Small intestine (tissue), 16 donors: ENCODE measurements at places on chromosomes 5 and 9. TPM values are rescaled to one million over a fixed set of nuclear protein-coding genes. Genes with fewer than 3 reads are reported as not detected.

The LHX3 gene
- polyA plus RNA-seq = not detected

The SLIT3 gene
- 0.27 TPM for polyA plus RNA-seq

The ARSI gene
- 0.40 TPM for polyA plus RNA-seq

The DMRT3 gene
- polyA plus RNA-seq = not detected

The PCDHGC5 gene
- polyA plus RNA-seq = 0.18 TPM

The RAPGEF6 gene
- 3.3 TPM for polyA plus RNA-seq

- no peak overlapping the region for H3K27ac ChIP-seq
- no peaks in the 10 kb centered on the region for H3K36me3 ChIP-seq
- DNase-seq = no peak
- no peaks in the 10 kb centered on the region for H3K4me1 ChIP-seq
Measured at GRCh38 chr5:150317048-150318003, 14.6 kb upstream of the ARSI start.

DNA sequence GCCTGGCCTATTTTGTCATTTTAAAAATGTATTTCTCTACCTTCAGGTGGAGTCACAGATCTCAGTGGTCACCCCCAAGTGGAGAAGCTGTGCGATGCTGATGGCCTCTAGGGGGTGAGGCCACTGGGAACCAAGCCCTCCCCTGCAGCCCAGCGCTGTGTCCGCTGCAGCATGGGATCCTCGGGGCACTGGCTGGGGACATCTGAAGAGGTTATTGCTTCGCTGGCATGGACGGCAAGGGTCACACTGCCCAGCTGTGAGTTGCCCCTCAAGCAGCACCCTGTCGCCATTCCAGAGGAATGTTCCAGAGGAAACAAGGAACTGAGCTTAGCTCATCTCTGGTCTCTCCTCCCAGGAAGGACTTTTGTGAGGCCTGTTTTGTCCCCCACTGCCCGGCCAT, 119.6 kb upstream of the S1PR3 start:
- H3K27ac ChIP-seq = no peak overlapping the region
- H3K27me3 ChIP-seq = no peaks in the 10 kb centered on the region
- H3K4me1 ChIP-seq = no peaks in the 10 kb centered on the region
- H3K36me3 ChIP-seq = no peaks in the 10 kb centered on the region
- no peak overlapping the region for H3K4me3 ChIP-seq

DNA sequence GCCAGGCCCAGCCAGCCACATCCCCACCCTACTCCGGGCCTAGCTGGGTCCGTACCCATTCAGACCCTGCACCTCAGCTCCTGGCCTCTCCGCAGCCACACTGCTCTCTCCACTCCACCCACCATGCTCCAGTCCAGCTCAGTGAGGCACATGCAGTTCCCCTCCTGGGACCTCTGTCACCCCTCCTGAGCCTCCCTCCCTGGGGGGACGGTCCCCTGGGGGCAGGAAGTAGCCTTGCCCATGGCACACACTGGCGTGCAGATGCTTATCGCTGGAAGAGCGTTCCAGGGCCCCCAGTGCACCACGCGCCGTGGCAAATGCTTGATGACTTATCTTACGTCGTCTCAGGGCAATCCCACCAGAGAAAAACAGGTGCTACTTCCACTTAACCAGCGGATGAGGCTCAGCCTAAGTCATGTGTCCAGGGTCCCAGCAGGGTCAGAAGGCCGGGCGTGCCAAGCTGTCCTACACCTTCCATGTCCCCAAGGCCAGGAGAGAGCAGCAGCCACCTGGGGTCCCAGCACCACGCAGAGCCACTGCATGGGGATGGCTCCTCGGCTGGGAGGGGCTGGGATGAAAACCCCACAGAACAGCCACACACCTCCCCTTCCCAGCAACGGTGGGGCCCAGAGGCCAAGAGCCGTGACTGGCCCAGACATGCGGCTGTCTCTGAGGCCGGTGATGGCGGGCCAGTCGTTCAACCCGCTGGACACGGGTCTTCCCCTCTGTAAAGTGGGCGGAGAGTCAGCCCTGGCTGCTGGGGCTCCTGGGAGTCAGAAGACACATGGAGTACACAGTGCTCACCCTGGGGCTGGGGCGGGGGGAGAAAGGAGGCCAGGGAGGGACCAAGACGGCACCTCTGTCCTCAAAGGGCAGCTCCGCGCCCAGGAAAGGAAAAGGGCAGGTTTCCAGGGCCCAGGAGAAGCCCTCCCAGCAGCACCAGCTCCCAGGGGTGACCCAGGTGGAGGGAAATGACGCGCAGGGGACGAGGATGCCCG, 2.6 kb upstream of the CCDC187 start:
- no peaks in the 10 kb centered on the region for H3K36me3 ChIP-seq
- peaks cover 4% of the 10 kb centered on the region for H3K27me3 ChIP-seq
- no peak for DNase-seq

DNA sequence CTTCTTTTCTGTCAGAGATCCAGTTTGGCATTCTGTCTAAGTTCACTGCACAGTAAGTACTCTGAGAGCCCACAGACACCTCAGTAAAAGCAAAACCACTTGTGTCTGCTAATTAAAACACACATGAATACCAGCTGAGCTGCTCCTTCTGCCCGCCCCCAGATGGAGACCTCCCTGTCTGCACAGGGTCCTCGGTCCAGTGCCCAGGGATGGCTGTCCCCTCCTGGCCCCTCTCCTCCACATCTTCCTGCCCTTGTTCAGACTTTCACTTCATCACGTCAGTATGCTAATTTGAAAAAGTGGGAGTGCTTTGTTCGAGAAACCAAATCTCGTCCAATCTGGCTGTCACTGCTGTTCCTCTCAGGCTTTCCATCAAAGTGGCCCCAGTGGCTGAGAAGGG, 43.5 kb downstream of the LIX1 start:
- H3K27ac ChIP-seq = no peak overlapping the region
- no peaks in the 10 kb centered on the region for H3K27me3 ChIP-seq
- no peak overlapping the region for H3K4me3 ChIP-seq
- H3K36me3 ChIP-seq = no peaks in the 10 kb centered on the region

GRCh38 chr9:98552331-98552730, 156.4 kb downstream of the GABBR2 start:
- no peaks in the 10 kb centered on the region for H3K36me3 ChIP-seq
- no peak overlapping the region for H3K27ac ChIP-seq
- no peaks in the 10 kb centered on the region for H3K4me1 ChIP-seq
- peaks cover 2% of the 10 kb centered on the region for H3K27me3 ChIP-seq

GRCh38 chr9:95124582-95125367, 192.7 kb downstream of the FANCC start:
- H3K27me3 ChIP-seq = no peaks in the 10 kb centered on the region
- no peaks in the 10 kb centered on the region for H3K4me1 ChIP-seq
- no peak for DNase-seq
- no peak overlapping the region for H3K27ac ChIP-seq
- H3K36me3 ChIP-seq = peaks cover 2% of the 10 kb centered on the region

- H3K27me3 ChIP-seq = no peaks in the 10 kb centered on the region
- H3K4me1 ChIP-seq = peaks cover 4% of the 10 kb centered on the region
- no peak for DNase-seq
- H3K27ac ChIP-seq = no peak overlapping the region
- H3K4me3 ChIP-seq = no peak overlapping the region
Measured at GRCh38 chr9:131266266-131267229, 9.8 kb downstream of the FAM78A start.

DNA sequence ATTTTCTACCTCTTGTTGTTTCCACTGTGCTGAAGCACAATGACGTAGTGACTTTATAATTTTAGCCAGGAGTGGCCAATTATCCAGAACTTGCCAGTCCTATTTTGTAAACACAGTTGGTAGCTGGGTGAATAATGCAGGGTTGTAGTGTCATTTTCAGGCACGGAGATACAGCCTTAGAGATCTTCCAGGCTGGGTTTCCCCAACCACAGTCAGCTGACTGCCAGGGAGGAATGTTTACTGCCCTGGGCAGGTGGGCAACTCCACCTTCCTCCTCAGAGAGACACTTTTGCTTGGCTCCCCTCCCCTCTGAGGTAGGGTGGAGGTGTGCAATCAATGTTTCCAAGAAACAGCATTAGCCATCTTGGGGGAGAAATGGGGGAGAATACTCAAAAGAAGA, 228.1 kb upstream of the NR4A3 start:
- no peak overlapping the region for H3K27ac ChIP-seq
- DNase-seq = no peak
- no peak overlapping the region for H3K4me3 ChIP-seq
- no peaks in the 10 kb centered on the region for H3K36me3 ChIP-seq
- H3K27me3 ChIP-seq = no peaks in the 10 kb centered on the region

- no peaks in the 10 kb centered on the region for H3K27me3 ChIP-seq
- H3K4me1 ChIP-seq = no peaks in the 10 kb centered on the region
- no peak for DNase-seq
- no peak overlapping the region for H3K27ac ChIP-seq
Measured at GRCh38 chr5:92864591-92864990, 716.4 kb downstream of the NR2F1-AS1 start.

- peaks cover 7% of the 10 kb centered on the region for H3K4me1 ChIP-seq
- H3K4me3 ChIP-seq = peak overlapping the region; percentile 20
- peak; percentile 90 for DNase-seq
Measured at GRCh38 chr9:70418822-70419555, 4.5 kb upstream of the KLF9 start.

- H3K4me3 ChIP-seq = no peak overlapping the region
- no peaks in the 10 kb centered on the region for H3K4me1 ChIP-seq
- H3K36me3 ChIP-seq = no peaks in the 10 kb centered on the region
- H3K27me3 ChIP-seq = no peaks in the 10 kb centered on the region
- H3K27ac ChIP-seq = no peak overlapping the region
Measured at GRCh38 chr5:42614509-42614908, 142.1 kb upstream of the CCDC152 start.

DNA sequence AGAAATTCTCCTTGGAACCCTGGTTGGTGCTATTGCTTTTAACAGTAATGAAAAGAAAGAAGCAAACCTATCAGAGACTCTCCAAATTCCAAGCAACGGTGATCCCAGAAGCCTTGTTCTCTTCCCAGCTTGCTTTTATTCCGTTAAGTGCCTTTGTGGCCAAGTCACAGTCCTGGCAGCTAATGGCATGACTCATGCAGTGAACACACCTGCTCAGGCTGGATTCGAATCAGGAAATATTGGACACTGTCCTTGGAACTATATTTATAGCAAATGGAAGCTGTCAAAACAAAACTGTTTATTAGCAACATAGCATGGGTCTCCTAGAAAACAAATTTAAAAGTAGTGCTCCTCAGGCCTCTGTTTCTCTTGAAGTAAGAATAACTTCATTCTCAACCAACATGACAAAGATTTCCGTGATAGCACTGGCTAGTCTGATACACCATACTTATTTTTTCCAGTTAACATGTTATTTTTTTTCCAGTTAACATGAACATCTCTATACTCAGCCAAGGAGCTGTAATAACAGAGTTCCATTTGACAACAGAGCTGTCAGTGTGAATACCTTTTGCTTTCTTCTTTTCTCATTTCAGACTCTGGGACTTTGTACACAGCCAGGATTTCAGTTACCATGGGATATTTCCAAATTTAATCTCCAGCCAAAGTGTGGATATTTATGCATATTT, 502.4 kb downstream of the GADD45G start:
- H3K4me1 ChIP-seq = peaks cover 5% of the 10 kb centered on the region
- no peaks in the 10 kb centered on the region for H3K36me3 ChIP-seq
- no peaks in the 10 kb centered on the region for H3K27me3 ChIP-seq
- DNase-seq = peak; percentile 79
- H3K4me3 ChIP-seq = no peak overlapping the region
- H3K27ac ChIP-seq = no peak overlapping the region

DNA sequence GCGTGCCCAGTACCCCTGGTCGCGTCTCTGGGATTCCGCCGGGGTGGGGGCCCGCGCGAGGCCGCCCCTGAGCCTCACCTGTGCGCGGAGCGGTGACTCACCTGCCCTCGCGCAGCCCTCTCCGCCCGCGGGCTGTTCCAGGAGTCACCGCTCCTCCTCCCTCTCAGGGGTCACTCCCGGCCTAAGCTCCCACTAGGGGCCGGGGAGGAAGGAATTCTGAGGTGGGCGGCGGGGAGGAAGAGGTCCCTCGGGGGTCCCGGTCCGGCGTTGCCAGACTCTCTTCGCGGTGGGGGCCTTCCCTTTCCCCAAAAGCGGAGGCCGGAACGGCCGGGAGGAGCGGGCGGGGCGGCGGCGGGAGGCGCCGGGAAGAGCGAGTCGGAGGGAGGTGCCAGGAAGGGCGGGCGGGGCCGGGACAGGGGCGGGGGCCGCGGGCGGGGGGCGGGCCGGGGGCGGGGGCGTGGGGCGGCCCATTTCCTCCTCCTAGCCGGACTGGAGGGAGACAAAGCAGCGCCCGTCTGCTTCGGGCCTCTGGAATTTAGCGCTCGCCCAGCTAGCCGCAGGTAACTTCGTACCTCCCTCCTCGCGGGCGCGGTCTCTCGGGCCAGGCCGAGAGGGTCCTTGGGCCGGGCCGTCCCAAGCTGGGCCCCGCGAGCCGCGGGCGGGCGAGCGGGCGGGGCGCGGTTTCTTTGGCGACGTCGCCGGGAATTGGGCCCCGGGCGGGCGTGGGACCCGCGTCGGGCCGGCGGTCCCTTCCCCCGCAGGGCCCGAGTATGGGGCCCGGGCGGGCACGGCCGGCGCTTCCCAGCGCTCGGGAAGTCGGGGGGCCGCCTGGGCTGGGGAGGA, at the start of gene CTNNA1:
Gene CTNNA1 (plus strand): TSS at position 475 of the 843 bp plus-strand sequence. CDS start 28,500 bp downstream, outside the sequence.
- peak; percentile 95 for DNase-seq
- peak within 1 kb of the TSS; percentile 96 for H3K27ac ChIP-seq
- H3K27me3 ChIP-seq = no peaks in the 10 kb centered on the region
- peak within 1 kb of the TSS; percentile 98 for H3K4me3 ChIP-seq
- H3K4me1 ChIP-seq = no peaks in the 10 kb centered on the region
- peaks cover 25% of the 10 kb centered on the region for H3K36me3 ChIP-seq

GRCh38 chr5:67806654-67807438, 408.7 kb upstream of the PIK3R1 start:
- H3K36me3 ChIP-seq = no peaks in the 10 kb centered on the region
- H3K4me3 ChIP-seq = no peak overlapping the region
- peaks cover 3% of the 10 kb centered on the region for H3K4me1 ChIP-seq
- no peak for DNase-seq
- H3K27me3 ChIP-seq = no peaks in the 10 kb centered on the region

- H3K4me1 ChIP-seq = no peaks in the 10 kb centered on the region
- H3K4me3 ChIP-seq = no peak overlapping the region
- no peak for DNase-seq
Measured at GRCh38 chr5:37553720-37554404, 174.7 kb downstream of the WDR70 start.

- no peak for DNase-seq
- H3K27me3 ChIP-seq = no peaks in the 10 kb centered on the region
- H3K36me3 ChIP-seq = no peaks in the 10 kb centered on the region
- H3K4me3 ChIP-seq = no peak overlapping the region
- H3K4me1 ChIP-seq = no peaks in the 10 kb centered on the region
Measured at GRCh38 chr5:79484731-79485130, 29.2 kb downstream of the HOMER1 start.

DNA sequence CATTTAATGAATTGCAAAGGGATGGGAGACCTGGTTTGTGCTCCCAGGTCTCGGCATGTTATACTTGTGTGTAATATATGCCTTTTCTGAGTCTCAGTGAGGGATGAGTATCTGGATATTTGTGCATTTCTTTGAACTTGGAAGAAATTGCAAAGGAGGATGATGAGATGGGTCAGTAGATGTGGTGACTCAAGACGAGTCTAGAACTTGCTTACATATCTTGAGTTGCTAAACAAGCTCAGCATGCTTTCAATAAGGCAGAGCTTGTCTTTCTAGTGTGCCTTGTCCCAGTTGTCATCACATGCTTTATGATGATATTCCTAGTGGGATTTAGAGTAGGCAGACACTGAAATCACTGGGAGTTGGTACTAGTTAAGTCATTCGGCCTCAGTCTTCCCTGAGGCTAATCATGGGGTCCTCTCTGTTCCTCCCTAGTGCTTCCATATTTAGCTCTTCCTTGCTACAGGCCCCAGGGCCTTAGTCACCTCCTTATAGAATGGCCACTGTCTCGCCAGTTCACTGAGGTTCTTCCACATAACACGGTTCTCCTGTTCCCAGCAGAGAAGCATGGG, 222.3 kb downstream of the ARRDC3 start:
- peaks cover 7% of the 10 kb centered on the region for H3K4me1 ChIP-seq
- DNase-seq = no peak
- no peak overlapping the region for H3K4me3 ChIP-seq
